AG10803 (cell line): ENCODE measurements at places on chromosomes 11 and 22.

DNA sequence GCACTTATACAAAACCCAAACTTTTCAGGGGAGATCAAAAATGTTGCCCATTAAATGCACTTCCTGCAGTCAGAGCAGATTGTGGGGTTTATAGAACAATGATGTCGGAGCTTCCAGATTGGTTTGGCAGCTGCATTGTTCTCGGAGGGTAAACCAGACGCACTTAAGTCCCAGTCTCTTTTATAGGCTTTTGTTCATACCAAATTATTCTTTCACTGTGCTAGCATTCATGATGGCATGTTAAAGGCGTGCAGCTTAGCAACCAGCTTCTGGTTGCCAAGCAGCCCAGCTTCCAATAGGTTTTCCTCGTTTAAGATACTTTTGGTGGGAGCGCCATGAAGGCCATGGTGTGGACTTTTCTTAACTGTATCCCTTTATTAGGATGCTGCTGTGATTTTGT is 40.9 kb downstream of the ZC3H12C start:
- DNase-seq, result no peak

GRCh38 chr11:41613326-41613725 is 153.9 kb upstream of the LRRC4C start:
- peak; percentile 64 for DNase-seq

DNA sequence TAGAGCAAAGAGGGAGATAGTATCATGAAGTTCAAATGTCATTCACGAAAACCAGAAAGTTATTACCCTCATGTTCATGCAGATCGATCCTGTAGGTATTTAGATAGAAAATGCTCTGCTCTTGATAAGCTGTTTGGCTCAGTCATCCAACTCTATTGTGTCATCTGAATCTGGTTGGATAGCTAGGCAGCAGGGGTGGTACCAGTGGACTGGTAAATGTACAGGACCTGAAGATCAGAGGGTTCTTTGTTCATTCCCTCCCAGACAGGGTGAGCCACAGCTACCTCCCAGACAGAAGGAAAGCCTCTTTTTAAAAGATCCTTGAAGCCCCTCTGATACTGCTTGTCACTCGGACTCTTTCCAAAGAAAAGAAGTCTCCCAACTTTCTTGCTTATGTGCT is 29.8 kb upstream of the DRD2 start:
- DNase-seq, result no peak

DNA sequence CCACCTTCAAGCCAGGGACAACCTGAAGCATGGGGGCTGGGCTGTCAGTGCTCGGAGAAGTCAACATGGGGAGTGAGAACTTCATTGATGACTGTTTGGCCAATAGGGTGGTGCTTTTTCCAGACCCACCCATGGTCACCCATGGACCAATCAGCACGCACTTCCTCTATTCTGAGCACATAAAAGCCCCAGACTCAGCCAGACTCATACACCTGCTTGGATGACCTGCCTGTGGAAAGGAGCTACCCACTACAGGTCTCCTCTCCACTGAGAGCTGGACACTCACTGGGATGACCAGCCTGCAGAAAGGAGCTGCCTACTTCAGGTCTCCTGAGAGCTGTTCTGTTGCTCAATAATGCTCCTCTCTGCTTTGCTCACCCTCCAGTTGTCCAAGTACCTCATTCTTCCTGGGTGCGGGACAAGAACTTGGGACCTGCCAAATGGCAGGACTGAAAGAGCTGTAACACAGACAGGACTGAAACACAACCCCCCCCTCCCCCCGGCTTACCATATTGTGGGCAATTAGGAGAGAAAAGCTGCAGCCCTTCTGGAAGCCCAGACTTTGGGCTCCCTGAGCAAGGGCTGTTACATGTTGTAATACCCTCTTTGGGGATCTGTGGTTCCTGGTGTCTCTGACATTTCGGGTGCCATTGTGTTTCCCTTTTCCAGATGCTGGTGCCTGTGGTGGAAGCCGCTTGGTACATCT is 44.4 kb upstream of the WNT11 start:
- DNase-seq, result no peak

DNA sequence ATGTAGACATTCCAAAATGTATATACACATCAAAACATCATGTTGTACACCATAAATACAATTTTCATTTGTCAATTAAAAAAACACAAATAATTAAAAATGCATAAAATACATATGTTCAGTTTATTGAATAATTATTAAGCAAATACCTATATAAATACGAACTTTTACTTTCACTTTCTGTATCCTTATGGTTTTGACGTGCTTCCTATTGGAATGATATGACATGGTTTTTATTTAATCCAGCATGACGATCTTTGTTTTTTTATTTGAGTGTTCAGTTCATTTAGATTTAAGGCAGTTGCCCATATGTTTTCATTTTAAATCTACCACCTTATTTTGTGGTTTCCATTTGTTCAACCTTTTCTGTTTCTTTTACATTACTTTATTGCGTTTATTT is 198.3 kb upstream of the PLET1 start:
- no peak for DNase-seq

GRCh38 chr11:2481253-2481652 is 36.4 kb downstream of the KCNQ1 start:
- no peak for DNase-seq

DNA sequence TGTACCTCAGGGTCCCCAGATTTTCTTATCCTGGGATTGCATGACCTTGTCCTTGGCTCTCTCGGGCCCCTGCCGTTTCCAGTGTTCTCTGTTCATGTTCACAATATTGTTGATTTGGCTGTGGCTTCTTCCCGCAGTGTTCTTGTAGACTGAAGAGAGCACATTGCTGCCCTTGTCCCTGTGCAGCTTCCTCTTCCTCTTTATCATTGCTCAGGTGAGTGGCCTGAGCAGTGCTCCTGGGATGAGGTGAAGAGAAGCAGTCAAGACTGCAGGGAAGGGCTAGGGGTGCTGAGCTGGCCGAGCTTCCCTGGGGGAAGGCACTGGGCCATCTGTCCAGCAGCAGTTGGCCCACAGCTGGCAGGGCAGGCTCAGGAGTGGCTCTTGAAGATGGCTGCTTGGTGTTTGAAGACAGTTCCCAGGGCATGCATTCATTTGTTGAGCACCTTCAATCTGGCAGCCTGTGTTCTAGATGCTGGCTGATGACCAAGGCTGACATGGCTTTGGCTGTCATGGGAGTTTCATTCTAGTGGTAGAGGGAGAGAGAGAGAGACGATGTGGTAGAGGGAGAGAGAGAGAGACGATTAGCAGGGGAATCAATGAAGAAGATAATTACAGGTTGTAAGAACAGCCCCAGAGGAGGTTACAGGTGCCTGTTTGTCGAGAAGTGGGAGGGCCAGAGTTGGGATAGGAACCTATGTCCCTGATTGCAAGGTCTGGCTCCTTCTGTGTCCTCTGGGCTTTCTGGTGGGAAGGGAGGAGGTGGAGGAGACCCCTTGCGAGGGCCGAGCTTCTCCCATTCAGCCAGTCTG is 17.4 kb downstream of the BMAL1 start:
- no peak for DNase-seq

- no peak for DNase-seq
These were observed 98.1 kb downstream of the ZBTB16 start for GRCh38 chr11:114157476-114158050.

- DNase-seq, result no peak
These were observed 868 bp upstream of the MYEOV start for GRCh38 chr11:69293087-69293486.

GRCh38 chr11:66559142-66559865 is 9.1 kb downstream of the CTSF start:
- DNase-seq, result no peak

DNA sequence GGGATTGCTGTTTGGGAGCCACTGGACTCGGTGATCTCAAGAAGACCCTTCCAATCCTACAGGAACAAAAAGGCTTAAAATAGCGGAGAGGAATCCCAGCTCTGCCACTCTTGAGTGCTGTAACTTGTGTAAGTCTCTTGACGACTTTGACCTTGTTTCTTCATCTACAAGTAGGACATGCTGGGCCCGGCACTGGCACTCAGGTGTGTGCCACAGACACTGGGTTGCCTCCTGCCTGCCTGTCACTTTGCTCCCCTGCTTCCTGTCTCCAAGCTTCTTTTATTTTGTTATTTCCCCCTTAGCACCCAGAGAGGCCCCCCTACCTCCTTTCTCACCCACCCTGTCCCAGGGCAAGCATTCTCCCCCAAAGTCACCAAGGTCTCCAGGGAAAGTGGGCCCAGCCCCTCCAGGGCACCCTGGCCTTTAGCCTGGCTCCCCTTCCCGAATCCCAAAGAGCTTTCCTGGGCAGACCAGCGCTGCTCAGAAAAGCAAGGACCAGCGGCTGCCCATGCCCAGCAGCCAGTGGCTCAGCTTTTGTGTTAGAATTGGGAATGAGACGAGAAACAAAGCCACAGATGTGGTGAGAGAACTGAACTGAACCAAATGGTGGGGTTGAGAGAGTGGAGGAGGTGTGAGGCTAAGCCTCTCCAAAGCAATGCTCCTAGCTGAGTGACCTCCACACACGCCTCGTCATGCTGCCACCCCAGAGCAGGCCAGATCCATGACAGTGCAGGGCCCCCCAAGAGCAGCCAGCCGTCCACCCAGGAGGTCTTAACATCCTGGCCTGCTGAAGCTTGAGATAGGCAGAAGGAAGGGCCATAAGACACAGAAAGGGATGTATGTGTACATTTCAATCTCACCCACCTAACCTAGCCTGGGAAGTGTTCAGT is 4.5 kb downstream of the TRIM29 start:
- DNase-seq, result no peak

GRCh38 chr11:1779806-1780699 is 16.3 kb upstream of the CTSD start:
- DNase-seq, result no peak

DNA sequence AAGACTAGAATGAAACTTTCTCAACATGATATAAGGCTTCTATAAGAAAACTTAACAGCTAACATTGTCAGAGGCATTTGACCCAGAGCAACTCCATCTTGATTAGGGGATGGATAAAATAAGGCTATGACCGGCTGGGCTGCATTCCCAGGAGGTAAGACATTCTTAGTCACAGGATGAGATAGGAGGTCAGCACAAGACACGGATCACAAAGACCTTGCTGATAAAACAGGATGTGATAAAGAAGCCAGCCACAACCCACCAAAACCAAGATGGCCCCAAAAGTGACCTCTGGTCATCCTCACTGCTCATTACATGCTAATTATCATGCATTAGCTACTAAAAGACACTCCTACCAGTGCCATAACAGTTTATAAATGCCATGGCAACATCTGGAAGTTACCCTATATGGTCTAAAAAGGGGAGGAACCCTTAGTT is 135.2 kb downstream of the TTC28 start:
- no peak for DNase-seq

- no peak for DNase-seq
These were observed 6.4 kb downstream of the BIK start for GRCh38 chr22:43116932-43117331.

DNA sequence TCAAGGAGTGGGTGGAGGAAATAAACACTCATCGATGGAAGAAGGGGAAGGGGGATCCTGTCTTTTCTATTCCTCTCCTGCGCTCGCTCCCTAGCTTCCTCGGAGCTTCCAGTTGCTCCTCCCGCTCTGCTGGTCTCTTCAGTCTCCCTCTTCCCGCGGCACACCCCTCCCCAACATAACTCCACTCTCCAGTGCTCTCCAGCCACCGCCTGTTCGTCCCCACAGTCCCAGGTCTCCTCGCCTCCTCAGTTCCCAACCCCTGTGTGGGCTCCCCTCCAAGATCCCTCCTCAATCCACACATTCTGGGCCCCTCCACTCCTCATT is 438 bp downstream of the ZW10 start:
- DNase-seq, result peak; percentile 28

GRCh38 chr11:107702109-107702660 is 9.7 kb downstream of the SLN start:
- no peak for DNase-seq

- no peak for DNase-seq
These were observed 5.9 kb downstream of the MMP11 start for GRCh38 chr22:23778577-23778900.

DNA sequence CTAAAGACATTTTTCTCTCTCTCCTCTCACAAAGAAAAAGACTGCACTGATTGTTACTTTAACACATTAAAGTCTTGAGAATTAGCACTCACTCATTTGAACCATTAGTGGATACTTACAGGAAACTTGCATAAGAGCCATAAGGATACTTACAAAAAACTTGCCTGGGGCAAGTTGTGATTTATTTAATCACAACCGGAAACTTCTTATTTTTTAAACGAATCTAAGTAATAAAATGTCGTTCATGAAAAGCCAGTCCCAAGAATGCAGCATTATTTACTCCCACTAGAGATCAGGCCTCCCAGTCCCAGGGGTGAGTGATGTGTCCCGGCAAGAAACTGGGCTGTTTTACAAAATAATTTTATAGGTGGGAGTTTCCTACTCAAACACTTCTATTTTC is 59.3 kb upstream of the TTC12 start:
- DNase-seq, result no peak

- DNase-seq, result no peak
These were observed 52.7 kb downstream of the TBC1D22A start for GRCh38 chr22:46815132-46815531.

- DNase-seq, result no peak
These were observed 462.8 kb downstream of the INSC start for GRCh38 chr11:15577519-15577918.

DNA sequence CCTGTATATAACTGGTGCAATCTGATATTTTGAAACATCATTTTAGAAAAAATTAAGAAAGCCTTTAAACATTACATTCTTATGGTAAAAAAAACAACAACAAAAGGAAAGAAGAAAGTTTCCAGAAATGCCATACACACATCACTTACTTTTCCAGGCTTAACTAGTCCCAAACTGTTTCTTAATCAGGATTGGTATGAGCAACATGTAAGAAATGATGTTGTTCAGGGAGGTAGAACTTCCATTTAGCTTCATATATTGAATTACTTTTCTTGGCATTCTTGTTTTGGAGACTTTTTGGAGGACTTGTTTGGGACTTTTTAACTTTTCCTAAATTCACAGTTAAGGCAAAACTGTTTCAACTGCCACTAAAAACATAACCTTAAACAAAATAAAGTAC is 791.5 kb downstream of the METTL15 start:
- DNase-seq, result peak; percentile 11

- peak; percentile 13 for DNase-seq
These were observed 240.5 kb upstream of the FAT3 start for GRCh38 chr11:91984033-91984584.

DNA sequence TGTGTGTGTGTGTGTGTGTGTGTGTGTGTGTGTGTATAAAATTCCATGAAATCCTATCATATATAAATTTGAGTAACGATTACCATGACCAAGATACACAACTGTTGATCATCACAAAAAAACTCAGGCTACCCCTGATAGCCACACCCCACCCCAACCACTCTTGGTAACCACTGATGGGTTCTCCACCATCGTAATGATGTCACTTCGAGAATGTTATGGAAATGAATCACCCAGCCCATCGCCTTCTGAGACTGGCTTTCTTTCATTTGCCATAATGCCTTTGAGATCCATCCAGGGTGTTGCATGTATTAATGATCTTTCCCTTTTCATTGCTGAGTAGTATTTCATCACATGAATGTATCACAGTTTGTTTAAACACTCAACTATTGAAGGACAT is 496.0 kb downstream of the MIAT start:
- no peak for DNase-seq

- peak; percentile 75 for DNase-seq
These were observed 7.7 kb downstream of the RIN1 start for GRCh38 chr11:66328302-66329144.

GRCh38 chr22:44891791-44892190 is 118.0 kb downstream of the PHF21B start:
- no peak for DNase-seq
